Mammary epithelial cell (primary cell): ENCODE measurements at places on chromosomes 7 and 10. TPM values are rescaled to one million over a fixed set of nuclear protein-coding genes. Genes with fewer than 3 reads are reported as not detected.

Gene KCNMA1
- total RNA-seq = 45.9 and 46.4 TPM in 2 replicates

Gene SFR1
- 5.8 TPM for total RNA-seq

DNA sequence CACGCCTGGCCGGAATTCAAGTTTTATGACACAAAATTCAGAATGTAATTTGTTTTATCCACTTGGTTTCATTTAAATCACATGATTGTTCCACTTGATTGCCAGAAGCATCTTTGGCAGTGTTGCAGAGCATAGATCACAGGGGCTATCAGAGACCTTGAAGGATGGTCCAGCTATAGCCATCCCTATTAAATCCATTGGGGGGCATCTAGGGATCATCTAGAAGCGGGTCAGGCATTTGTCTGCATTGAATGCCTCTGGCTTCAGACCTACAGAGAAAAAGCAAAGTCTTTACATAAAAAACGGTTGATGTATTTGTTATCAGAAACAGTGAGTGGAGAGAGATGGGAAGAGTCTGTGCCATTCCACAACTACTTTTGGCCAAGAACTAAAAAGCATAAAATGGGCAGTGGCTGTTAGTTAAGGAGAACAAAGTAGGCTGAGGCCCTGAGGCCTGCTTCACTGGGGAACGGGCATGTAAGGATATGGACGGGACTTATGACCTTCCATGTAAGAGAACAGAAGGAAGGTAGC lies 146.3 kb downstream of the NXPH1 start:
- no peak for DNase-seq

DNA sequence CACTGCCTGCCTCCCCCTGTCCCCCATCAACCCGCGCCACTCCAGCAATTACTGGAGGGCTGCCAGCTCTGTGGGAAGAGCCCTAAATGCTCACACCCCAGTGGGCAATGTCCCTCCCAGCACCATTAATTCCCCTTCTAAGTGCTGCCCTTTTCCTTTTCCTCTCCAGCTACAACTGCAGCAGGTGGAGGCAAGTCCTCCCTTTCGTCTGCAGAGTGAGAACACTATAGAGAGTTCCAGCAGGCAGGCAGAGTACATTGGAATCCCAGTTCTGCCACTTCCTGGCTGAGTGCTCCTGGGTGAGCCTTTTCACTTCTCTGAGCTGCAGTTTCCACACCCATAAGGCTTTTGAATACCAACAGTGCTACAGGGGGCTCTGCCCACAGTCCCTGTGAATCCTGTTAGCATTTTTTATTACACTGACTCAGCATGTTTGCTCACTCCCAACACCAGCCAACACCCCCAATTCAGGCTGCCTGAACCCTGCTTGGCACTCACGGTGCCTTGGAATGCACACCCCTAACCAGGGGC lies 447.0 kb downstream of the GRID1 start:
- DNase-seq = no peak

DNA sequence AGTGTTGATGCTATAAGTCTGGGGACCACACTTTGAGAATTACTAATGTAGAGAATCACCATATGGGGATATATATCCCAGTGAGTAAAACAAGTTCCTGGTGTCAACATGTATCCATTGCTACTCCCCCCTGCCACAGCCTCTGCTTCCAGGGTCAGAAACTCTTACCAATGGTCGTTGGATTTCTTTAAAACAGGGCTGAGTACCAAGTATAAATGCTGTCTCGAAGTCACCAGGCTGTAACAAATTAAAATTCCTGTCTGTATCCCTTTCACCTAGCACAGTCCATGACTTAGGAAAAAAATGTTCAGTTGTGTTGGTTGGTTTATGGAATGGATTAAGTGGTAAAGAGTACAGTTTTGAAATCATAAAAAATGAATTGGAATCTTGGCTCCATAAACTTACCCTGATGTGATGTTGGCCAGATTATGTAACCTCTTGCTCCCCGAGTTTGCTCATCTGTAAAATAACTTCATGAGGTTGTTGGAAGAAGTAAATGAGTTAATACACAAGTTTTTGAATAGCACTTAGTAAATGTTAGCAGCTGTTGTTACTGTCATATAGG lies 364.0 kb upstream of the LRGUK start:
- DNase-seq = no peak
